ENCODE measurements at places on chromosomes 7 and 10.

DNA sequence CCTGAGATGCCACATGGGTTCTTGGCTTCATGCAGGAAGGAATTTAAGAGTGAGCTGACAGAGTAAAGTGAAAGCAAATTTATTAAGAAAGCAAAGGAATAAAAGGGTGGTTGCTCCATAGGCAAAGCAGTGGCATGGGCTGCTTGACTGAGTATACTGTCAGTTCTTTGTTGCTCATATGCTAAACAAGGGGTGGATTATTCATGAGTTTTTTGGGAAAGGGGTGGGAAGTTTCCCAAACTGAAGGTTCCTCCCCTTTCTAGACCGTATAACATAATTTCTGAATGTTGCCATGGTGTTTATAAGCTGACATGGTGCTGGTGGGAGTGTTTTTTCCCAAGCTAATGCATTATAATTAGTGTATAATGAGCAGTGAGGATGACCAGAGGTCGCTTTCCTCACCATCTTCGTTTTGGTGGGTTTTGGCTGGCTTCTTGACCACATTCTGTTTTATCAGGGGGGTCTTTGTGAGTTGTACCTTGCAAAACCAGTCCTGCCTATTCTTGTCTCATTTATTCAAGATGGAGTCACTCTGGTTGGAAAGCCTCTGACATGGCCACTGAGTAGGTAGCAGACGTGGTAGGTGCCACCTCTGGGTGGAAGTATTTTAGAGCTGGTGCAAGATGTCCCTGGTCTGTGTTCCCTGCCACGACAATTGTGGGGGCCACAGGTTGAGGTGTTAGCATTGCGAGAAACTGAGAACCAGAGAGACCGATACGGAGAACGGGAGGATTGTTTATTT is 107.5 kb upstream of the SDK1 start:
- DNase-seq: no peak

GRCh38 chr7:106736508-106737201 is 75.7 kb upstream of the CCDC71L start:
- peak; percentile 76 for DNase-seq

- DNase-seq: no peak
These were observed 799 bp downstream of the INTS1 start for GRCh38 chr7:1503390-1503789.

GRCh38 chr7:1650363-1651030 is 19.6 kb upstream of the ELFN1 start:
- DNase-seq: no peak

GRCh38 chr7:105618016-105618296 is 36.7 kb upstream of the EFCAB10 start:
- DNase-seq: no peak

GRCh38 chr10:84198206-84198915 is 4.0 kb downstream of the CDHR1 start:
- no peak for DNase-seq

DNA sequence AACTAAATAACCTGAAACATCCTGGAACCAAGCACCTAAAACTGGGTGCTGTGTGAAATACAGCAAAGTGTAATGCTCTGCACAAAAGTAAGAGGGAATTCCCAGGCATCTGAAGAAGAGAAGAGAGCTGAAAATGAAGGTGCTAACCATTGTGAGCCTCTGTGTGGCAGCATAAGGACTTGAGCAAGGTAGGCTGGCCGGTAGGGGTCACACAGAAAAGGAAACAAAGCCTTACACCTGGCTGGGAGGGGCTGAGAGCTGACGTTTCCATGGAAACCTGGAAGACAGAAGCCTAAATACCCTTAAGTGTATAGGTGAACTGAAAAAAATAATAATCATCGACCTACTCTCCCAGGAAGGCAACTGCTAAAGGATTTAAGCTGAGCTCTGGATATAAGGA is 48.6 kb downstream of the CUL1 start:
- DNase-seq: no peak

DNA sequence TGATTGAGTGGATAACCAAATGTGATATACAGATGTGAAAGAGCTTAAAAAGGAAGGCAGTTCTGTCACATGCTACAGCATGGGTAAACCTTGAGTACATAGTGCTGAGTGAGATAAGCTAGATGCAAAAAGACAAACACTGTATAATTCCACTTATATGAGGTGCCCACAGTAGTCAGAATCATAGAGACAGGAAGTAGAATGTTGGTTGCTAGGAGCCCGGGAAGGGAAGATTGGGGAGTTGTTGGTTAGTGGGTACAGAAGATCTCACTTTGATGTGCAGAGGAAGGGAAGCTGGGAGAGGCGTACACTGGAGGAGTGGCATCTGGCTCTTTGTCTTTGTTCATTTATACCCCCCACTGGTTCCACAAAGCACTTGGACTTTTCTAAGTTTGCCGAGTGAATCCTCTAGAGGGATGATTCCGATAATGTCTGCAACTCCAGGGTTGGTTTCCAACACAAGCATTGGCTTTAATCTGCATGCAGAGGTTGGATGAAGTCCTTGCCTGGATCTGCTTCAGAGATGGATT is 39.5 kb downstream of the TSPAN14 start:
- DNase-seq: peak; percentile 33

DNA sequence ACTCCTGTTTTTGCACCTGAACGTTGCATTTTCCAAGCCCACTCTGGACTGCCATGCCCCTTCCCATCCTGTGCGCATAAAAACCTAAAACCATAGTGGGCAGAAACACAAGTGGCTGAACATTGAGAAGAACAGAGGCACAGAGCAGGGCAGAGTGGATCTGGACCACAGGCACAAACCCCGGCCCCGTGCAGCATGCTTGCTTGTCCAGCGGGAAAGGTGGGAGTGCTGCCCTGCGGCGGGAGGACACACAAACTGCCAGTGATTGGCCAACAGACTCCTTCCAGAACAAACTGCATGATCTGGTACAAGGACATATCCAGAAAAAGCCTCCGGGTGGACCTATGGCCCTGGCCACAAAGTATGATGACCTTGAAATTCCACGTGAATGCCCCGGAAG is 42.5 kb upstream of the ADARB2 start:
- no peak for DNase-seq

DNA sequence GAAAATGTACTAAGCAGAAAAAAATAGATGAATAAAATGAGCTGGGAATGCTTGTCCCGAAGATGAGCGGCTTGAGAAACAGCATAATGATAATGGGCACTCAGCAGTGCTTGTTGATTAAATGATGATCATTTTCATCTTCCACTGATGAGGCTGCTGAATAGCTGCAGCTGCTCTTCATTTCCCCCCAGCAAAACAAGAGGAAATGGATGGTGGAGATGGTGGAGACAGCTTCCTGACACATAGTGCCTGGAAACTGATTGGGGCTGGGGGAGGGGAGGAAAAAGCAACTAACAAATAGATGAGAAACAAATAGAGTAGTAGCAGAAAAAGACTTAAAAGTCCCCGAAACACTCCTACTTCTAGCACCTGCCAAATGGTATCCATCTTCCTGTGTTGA is 41.4 kb downstream of the MRC1 start:
- DNase-seq: no peak
